Nephron progenitor cell (in vitro differentiated cells): ENCODE measurements at places on chromosomes 7 and 10.

GRCh38 chr7:121604627-121605316 is 208.7 kb upstream of the FAM3C start:
- DNase-seq, result no peak

DNA sequence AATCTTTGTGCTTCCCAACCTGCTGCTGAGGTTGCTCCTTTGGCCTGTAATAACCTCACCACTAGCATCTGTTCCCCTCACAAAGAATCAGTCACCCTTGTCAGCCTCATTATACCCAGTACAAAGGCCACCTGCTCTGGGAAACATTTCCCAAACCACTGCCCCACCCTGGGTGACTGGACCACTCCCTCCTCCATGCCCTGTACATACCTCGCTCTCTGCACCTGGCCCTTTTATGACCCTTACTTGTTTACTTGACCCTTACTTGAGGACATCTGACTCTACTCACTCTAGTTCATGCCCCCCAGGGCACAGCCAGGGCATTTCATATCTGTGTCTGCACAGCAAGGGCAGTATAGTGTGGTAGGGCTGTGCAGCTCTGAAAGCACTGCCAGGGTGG is 21.4 kb upstream of the AOC1 start:
- DNase-seq, result no peak

GRCh38 chr10:96964131-96964530 is 132.0 kb downstream of the LCOR start:
- DNase-seq, result no peak

GRCh38 chr7:2523941-2524807 is 4.6 kb downstream of the LFNG start:
- no peak for DNase-seq

- no peak for DNase-seq
These were observed 69.2 kb upstream of the AHR start for GRCh38 chr7:17229228-17229627.

DNA sequence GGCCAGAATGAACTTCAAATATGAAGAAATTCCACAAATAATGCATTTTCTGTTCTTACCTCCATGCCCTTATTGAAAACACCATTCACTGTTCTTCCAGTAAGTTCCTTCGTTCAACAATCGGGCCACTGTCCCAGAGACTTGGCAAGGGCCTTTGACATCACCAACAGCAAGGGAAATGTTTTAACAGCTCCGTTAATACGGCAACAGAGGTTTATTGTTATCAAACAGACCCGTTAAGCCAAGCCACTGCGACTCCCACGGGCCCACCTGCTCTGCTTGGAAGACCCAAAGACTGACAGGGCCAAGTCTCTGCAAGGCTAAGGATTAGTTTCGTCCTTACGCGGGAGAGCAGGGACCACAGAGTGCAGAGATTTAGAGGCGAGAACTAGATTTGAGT is 43.4 kb upstream of the LYZL1 start:
- DNase-seq, result no peak

GRCh38 chr7:3312583-3312982 is 11.5 kb downstream of the SDK1 start:
- DNase-seq, result no peak

DNA sequence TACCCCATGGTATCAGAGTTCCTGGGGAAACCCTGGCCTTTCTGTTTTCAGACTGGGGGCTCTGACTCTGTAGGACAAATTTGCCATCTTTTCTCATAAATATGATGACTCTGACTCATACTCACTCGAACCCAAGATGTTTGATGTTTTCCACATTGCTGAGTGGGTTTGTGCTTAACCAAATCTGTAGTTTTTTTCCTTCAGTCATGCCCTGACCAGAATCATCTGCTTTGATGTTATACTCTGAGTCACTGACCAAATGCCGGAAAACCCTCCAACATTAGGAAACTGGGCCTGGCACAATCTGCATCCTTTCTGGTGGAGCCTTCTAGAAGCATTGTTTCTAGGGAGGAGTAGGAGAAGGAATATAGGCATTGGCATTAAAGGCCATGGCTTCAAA is 118.7 kb downstream of the C10orf105 start:
- no peak for DNase-seq

DNA sequence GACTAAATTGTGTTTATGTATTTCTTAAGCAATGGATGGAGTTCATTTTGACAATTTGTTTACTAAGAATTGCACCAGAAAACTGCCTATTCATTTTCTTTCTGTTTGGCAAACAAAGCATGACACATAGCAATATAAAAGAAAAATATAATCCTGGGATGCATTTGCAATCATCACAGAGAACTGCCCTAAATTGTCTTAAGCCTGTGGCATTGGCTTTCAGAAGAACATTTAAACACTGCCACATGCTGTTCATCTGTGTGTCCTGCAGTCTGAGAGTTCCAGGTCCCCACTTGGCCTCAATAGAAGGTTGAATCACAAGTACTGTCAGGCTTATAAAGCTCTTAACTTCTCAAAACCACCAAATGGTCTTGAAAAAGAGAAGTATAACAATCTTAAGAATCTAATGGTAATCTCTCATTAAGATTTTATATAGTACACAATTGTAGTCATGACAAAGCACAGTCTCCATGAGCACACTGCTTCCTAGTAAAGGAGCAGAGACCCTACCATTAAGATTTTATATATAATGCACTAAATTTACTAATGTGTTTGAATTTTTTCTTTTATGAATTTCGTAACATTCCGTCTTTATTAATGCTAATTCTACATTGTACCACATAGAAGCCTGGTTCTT is 29.9 kb downstream of the RNLS start:
- peak; percentile 20 for DNase-seq

GRCh38 chr7:9671979-9672917 is 1238.8 kb downstream of the NXPH1 start:
- no peak for DNase-seq

DNA sequence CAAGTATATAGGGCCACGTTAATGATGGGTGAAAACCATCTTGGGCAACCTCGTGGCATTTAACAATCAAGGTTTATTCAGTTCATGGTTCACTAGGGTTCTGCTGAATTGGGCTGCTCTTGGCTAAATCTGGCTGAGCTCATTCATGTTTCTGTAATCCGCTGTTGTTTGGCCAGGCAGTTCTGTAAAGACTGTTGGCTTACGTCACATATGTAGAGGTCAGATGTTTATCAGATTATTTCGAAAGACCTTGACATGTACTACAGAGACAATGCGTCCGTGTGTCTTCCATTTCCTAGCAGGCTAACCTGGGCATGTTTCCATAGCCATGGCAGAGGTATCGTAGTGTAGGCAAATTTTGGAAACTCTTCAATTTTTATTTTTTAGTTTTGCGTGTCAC is 190.0 kb upstream of the ZWINT start:
- DNase-seq, result no peak

DNA sequence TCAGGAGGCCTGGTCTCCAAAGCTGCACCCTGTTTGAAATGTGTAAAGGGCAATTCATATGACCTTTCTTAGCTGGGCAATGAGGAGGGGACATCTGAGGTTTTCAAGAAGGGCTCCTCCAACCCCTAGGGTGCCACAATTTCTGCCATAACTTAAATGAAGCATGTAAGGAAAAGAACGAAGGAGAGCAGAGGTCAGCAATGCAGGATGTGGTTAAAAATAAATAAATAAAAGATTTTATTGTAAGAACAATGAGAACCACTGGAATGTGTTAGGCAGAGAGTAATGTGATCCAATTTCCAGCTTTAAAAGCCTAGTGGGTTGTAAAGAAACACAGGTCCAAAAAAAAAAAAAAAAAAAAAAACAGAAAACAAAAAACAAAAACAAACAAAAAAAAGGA is 673.1 kb downstream of the TNS3 start:
- no peak for DNase-seq

DNA sequence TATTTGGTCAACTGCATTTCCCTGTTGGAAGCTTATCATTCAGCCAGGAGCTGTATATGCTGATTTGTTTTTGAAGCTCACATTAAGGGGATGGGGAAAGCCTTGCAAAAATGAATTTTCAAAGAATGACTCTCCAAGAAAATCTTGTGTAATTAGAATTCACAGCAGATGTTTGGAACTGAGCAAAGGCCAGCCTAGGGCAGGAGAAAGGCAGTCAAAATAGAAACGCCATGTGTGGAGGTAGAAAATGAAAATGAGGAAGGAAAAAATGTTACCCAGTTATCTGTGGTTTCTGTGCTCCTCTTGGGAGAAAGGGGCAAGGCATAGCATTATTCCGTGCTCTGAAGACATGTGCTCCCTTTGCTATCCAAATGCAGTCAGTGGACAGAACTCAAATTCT is 93.5 kb downstream of the NRP1 start:
- DNase-seq, result no peak

- DNase-seq, result no peak
These were observed 214.5 kb downstream of the SNX13 start for GRCh38 chr7:17725821-17726220.

GRCh38 chr10:49163741-49164140 is 24.4 kb downstream of the TMEM273 start:
- no peak for DNase-seq

DNA sequence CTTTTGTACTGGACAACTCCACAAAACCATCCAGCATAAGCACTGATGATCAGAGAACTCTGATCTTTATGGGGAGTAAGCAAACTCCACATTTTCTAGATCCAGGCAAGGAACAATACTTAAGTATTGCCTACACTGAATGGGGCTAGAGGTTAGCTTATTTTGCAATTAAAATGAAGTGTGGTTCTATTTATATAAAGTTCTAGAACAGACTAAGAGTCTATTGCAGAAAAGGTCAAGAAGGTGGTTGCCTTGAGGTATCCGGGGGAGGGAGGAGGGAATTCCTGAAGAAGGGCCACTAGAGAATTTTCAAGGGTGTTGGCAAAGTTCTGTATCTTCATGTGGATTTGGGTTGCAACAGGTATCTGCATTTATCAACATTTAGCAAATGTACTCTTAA is 477.9 kb downstream of the PLXNA4 start:
- DNase-seq, result no peak

DNA sequence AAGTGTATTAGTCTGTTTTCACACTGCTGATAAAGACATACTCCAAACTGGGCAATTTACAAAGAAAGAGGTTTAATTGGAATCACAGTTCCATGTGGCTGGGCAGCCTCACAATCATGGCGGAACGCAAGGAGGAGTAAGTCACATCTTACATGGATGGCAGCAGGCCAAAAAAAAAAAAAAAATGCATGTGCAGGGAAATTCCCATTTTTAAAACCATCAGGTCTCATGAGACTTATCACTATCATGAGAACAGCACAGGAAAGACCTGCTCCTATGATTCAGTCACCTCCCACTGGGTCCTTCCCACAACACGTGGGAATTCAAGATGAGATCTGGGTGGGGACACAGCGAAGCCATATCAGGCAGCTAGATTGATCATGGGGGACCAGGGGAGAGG is 136.8 kb downstream of the EXOC4 start:
- DNase-seq, result no peak

DNA sequence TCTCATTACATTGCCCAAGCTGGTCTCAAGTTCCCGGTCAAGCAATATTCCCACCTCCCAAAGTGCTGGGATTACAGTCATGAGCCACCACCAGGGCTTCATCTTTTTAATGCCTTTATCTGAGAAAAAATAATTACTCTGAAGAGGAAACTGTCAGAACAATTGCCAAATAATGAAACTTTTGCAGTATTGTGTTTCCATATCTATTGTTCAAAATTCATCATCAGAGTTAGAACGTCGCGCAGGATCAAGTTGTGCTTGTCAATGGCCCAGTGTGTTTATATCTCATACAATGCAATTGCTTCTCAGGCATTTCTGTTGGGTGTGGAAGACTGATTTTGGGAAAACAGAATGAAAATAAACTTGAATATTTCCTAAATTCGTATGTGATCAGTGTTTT is 143.1 kb downstream of the ARID5B start:
- no peak for DNase-seq

DNA sequence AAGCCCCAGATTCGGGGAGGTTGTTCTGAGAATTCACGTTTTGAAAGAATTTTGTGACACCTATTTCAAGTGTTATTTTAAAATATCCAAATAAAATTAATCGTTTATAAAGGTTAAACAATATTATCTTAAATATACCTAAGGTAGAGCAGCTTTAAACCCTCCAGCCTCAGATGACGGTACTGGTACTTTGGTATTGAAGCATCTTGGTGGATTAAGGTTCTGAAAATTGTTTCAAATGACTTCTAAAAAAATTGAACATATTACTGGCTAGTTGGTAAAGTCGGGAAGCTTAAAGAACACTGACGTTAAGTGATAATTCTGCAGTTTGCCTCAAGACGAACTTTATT is 392 bp upstream of the HUS1 start:
- DNase-seq, result no peak

GRCh38 chr10:31836569-31837406 is 91.8 kb downstream of the ARHGAP12 start:
- peak; percentile 8 for DNase-seq

DNA sequence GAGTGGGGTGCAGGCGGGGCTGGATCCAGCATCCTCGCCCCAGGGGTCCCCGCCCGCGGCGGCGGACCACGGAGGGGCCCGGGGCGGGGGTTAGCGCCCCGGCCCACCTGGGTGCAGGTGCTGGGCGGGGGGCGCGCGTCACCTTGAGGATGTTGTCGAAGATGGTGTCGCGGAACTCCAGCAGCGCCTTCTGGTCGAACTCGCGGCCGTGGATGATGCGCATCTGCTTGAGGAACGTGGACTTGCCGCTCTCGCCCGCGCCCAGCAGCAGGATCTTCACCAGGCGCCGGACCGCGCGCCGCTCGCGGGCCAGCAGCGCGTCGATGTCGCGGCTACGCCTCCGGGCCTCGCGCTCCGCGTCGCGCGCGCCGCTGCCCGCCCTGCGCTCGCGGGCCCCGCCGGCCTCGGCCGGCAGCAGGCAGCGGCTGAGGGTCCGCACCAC is 376 bp downstream of the GNA12 start:
- DNase-seq, result no peak

- DNase-seq, result peak; percentile 84
These were observed at the start of gene ATAD1 for GRCh38 chr10:87817609-87818504. ATAD1 (minus strand) TSS chr10:87818226; CDS start chr10:87814599, 3,627 bp downstream.

DNA sequence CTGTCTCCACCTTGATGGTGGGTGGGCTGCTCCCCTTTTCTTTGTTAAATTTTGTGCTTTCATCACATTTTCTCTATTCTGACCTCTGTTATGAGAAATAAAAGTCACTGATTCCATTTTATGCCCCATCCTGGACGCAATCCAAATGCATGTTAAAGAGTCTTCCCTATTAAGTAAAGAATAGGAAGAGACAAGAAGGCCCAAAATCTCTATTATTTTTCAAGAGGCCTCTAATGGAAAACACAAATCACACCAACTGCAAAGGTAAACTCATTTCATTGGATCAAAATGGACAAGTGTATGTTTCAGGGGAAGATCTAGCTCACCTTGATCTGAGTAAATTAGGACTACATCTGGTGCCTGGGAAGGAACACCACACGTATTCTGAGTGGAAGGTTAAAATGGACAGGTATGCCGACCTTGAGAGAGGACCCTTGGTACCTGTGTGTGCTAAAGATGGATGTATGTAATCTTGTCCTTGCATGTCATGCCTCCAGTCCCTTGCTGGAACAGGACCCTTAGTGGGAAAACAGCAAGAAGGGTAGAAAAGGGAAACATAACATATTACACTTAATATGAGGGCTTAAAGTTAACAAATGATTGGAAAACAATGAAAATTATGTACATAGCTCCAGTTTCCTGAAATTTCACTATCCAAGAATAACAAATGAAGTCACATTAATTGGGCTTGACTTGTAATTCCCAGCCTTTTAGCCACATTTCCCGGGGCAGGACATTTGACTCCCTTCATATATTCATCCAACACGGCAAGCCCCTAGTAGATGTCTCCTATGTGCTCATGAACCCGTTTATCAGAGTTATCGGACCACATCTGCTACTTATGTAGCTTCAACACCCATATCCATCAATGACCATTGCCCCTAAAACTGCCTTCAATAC is 7.6 kb downstream of the IFIT2 start:
- no peak for DNase-seq

GRCh38 chr10:17386616-17387075 is 67.7 kb downstream of the ST8SIA6 start:
- no peak for DNase-seq
